AG09319 (cell line): ENCODE measurements at places on chromosomes 2 and 18.

DNA sequence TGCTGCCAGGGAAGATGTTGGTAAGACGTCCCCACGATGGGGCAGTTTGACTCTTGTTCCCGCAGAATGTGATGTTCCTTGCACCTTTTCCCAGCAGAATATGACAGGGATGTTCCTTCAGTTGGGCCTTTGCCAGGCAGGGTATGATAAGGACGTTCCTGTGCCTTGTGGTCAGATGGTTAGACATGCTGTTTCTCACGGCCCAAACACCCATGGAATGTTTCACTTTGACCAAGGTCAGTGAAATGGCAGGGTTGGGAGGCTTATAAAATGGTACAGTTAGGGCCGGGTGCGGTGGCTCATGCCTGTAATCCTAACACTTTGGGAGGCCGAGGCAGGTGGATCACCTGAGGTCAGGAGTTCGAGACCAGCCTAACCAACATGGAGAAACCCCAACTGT is 40.3 kb upstream of the YPEL5 start:
- no peak for DNase-seq

GRCh38 chr2:214807653-214808052 is 1.8 kb downstream of the BARD1 start:
- no peak for DNase-seq

GRCh38 chr2:12176623-12177454 is 430.4 kb downstream of the LPIN1 start:
- DNase-seq: peak; percentile 11

GRCh38 chr18:30970196-30970816 is 72.2 kb downstream of the DSC3 start:
- DNase-seq: no peak

DNA sequence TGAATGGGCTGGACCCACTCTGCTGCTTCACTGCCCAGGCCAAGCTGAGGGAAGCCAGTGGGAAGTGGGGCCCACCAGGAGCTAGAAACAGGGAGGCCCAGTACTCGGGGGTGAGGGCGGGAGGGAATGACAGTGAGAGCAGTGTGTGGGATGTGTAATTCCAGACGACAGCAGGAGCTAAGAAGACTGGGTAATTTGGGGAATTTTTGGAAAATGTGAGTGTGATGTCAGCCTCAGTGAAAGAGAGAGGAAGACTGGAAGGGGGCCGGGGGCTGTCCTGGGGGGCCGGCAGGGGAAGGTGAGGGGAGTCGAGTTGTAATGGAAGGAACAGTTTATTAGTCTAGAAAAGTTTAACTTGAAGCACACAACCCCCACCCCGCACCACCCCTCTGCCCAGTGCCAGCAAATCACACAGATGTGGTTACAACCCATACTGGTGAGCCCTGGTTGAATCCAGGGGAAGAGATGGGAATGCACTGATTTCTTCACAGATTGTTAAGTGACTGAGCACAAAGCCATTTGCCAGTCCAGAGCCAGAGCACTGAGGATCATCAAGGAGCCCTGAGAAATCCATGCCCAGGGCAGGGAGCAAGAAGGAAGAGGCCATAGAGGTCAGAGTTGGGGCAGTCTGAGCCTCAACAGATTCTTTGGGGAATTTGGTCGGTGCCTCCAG is 76.7 kb upstream of the PKDCC start:
- DNase-seq: no peak

DNA sequence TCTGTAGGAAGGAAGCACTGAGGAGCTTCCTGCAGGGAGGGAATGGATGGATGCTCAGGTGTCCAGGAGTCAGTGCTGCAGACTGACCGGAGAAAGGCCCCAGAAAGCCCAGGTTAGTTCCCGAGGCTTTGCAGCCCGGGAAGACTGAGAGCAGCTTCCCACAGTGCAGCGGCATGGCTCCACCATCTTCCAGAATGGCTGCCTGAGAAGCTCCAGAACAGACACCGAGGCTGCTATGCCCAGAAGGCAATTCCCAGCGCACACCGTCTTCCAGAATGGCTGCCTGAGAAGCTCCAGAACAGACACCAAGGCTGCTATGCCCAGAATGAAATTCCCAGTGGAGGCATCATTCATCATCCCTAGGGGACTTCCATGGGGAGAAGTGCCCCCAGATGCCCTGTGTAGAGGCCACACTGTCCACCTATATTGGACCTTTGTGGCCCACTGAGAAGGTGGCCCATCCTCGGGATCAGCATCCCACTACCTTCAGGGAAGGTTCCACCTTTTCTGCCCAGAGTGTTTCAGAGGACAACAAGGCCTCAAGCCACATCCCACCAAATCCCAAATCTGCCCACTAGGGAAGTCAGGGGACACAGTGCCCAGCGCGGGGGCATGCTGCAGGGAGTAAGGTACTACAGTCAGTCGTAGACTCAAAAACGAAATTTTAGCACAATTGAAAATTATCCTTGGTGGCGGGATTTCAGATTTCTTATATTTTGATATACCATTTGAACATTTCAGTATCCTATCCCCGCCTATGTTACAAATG is 80.5 kb downstream of the KCNF1 start:
- no peak for DNase-seq

GRCh38 chr2:38079116-38080052 is 3.4 kb upstream of the CYP1B1 start:
- DNase-seq: no peak

DNA sequence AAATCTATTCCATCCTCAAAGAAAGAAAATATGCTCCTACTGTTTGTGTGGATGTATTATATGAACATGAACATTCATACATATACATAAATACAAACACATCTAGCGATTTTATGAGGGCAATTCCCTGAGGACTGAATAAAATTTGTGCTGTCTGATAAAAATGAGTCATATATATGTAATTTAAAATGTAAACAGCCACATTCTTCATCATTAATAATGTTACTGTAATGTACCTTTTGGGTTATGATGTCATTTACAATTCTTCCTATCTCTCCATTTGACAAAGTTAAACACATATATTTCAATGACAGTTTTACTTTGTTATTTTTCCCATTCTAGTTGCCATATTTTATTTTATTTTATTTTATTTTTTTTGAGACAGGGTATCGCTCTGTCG is 91.3 kb upstream of the ZFP36L2 start:
- no peak for DNase-seq

DNA sequence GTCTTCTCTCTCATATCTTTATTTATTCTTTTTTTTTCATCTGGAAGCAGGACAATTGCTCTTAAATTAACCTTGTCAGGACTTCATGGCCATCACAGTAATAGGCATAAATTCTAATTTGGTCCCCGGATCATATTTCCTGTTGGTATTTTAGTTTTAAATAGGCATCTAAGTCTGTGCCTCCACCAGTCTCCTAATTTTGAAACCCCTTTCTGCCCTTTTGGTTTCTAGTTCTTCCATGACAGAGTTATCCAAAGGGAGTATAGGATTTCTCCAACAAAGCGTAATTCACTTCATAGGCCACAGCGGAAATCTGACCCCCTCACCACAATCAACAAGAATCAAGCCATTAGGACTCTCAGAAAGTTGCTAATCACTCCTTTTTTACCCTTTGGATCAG is 3.8 kb downstream of the EPHA4 start:
- DNase-seq: no peak

- DNase-seq: no peak
Measured at GRCh38 chr2:184030989-184031388, 567.3 kb upstream of the ZNF804A start.

DNA sequence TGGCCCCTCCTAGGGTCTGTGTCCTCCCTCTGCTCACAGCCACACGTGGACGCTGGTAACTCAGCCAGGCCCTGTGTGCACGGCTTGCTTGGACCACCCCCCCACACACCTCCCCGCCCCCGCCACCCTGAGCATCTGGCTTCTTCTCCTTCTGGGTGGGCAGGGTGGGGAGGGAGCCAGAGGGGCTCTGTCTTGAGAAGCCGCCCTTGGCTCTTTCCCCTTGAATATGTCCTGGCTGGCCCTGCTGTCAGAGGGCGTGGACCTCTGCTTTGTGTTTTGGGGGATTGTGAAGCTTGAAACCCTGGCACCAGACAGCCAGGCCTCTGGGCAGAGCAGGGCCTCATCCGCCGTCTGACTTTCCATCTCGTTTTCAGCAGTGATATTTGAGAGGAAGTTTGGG is 72.1 kb downstream of the GLI2 start:
- DNase-seq: no peak

DNA sequence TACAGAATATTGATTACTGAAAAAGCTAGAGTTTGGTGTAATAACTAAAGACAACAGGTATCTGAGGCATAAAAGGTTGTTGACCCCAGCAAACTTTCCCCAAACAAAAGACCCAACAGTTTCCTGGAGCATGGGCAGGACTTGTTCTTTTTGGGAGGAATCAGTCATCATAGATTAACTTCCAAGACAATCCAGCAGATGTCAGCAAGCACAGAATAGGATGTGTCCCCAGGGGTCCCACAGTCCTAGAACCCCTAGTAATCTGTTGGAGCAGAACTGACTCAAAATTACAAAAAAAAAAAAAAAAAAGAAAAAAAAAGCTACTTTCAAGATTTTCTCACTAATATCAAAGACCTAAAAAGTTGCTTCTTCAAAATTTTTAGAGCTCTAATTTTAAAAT is 564.7 kb upstream of the SLC39A10 start:
- no peak for DNase-seq

GRCh38 chr2:231683292-231684235 is 24.8 kb upstream of the PTMA start:
- no peak for DNase-seq

GRCh38 chr18:79916546-79917168 is 34.8 kb downstream of the SLC66A2 start:
- DNase-seq: no peak

GRCh38 chr2:42101206-42102023 is 53.6 kb downstream of the PKDCC start:
- DNase-seq: no peak

GRCh38 chr2:238895361-238895882 is 47.5 kb downstream of the TWIST2 start:
- DNase-seq: no peak

DNA sequence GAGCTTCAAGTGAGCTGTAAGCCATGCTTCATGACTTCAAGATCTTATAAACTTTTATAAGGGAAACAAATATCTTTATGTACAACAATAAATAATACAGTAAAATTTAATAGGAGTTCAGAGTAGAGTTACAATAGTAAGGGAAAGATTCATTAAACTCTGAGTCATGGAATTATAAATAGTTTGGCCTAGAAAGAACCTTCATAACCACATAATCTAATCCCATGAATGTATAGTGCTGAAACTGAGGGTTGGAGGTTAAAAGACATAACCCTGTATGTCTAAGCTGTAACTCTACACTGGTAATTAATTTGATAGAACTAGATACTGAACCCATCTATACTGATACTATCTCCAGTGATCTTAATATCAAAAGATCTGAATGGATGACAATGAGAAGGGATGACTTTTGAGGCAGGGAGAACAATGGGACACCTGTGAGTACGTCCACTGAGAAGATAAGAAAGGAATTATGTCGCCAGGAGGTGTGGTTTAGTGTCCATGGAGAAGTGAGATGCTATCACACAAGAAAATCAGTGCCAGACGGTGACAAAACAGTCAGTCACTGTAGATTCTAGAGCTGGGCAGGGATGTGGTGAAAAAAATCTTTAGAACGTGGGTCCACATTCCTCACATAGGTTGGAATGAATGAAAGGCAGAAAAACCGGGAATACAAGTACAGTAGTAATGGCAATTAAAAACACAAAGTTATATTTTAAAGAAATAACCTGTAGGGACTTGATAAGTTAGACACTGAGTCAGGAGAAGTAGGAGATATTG is 1.1 kb downstream of the IL1F10 start:
- DNase-seq: no peak

GRCh38 chr2:170024721-170025120 is 153.2 kb upstream of the MYO3B start:
- DNase-seq: no peak

GRCh38 chr2:39597314-39597713 is 68.4 kb upstream of the TMEM178A start:
- no peak for DNase-seq

- DNase-seq: no peak
Measured at GRCh38 chr2:239235311-239235710, 165.5 kb downstream of the HDAC4 start.

DNA sequence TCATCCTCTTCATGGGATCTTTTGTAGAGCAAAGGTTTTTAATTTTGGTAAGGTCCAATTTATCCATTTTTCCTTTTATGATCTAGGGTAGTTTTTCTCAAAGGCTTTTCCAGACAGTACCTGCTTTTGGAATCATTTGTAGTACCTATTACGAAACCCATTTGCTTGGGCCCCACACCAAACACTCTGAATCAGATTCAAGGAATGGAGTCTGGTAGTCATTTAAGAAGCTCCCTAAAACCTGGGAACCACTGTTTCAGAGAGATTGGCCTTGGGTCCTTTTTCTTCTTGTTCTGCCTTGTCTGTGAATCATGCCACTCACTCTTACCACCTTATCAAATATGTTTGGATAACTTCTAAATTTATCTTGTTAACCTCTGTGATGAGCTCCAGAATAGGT is 40.3 kb downstream of the OSBPL6 start:
- no peak for DNase-seq

- DNase-seq: no peak
Measured at GRCh38 chr2:58860586-58860985, 619.5 kb upstream of the FANCL start.

- no peak for DNase-seq
Measured at GRCh38 chr2:96142217-96143113, 2.8 kb downstream of the DUSP2 start.

DNA sequence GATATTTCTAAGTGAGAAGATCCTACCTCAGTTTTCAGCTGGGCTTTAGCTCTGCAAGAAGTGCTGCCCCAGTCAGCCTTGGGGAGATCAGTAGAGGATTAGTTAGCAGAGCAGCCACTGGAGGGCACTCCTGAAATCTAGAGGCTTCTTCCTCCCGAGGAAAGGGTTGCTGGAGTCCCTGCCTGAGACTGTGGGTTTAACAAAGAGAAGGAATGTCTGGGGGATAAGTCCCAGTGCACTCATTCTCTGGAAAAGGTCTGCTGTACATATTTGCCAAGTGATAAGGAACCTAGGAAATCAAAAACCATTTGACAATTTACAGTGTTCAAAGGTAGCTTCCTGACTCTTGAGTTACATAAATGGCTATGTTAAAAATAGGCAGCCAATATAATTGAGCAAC is 207.2 kb downstream of the SLC8A1 start:
- peak; percentile 14 for DNase-seq

DNA sequence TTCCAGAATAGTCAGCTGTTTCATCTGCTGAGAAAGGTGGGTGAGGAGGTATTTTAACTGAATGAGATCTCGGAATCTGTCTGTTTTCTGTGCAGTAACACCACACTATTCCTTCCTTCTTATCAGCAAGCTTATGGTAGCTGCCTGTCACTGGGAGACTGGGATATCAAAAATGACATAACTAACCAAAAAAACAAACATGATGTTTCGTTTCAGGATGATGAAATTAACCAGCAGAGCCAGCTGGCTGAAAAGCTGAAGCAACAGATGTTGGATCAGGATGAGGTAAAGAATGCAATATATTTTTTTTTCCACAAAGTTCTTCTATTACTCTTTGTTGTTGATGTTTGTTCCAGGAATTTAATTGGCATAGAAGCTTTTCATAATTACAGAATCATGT is 59.8 kb upstream of the LYPD6B start:
- DNase-seq: peak; percentile 16

GRCh38 chr2:126677176-126677538 is 21.2 kb downstream of the GYPC start:
- no peak for DNase-seq

- DNase-seq: no peak
Measured at GRCh38 chr18:37570336-37570930, 4.8 kb upstream of the CELF4 start.
